Activated CD4-positive, alpha-beta memory T cell treated with anti-CD3 and anti-CD28 coated beads for 36 hours (primary cell): ENCODE measurements at places on chromosomes 2 and 18.
A peak's percentile ranks its signal among the peaks of the same experiment; 100 is the strongest.

- DNase-seq = no peak
Measured at GRCh38 chr18:23146861-23147469, 11.7 kb downstream of the CABLES1 start.

GRCh38 chr2:12619975-12620374 lies 96.8 kb upstream of the TRIB2 start:
- peak; percentile 26 for DNase-seq

- DNase-seq = no peak
Measured at GRCh38 chr2:134508391-134508790, 210.4 kb downstream of the TMEM163 start.

DNA sequence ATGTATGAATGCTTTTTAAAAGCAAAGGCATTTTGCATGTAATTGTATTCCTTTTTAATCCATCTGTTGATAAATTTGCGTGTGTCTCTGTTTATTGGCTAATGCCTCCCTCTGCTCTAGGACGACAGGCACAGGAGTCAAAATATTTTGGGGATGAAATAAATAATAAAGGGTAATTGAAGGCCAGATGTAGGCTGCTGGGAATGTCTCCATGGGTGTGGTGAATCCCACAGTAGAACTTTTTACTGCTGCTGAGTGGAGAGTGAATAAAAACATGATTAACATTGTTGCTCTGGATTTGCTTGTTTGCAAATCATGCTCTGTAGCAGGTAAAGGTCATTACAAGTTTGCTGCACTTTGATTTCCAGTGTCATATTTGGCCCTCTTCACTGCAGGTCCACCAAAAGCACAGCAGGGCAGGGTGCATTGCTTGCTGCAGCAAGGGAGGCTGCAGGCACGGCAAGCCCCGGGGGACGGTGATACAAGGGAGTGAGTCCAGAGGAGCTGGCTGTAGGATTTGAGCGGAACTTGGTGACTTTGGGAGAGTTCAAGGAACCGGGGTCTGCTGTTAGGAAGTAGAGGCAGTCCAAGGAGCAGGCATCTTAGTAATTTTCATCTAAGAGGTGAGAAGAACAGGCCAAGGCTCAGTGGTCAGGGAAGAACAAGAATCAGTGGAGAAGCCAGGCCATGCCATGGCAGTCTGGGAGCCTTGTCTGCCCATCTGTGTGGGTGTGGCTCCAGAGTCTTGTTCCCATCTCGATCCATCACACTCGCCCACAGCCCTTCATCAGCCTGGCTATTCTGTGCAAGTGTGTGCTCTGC lies 201.5 kb upstream of the RAB6C start:
- DNase-seq = no peak

DNA sequence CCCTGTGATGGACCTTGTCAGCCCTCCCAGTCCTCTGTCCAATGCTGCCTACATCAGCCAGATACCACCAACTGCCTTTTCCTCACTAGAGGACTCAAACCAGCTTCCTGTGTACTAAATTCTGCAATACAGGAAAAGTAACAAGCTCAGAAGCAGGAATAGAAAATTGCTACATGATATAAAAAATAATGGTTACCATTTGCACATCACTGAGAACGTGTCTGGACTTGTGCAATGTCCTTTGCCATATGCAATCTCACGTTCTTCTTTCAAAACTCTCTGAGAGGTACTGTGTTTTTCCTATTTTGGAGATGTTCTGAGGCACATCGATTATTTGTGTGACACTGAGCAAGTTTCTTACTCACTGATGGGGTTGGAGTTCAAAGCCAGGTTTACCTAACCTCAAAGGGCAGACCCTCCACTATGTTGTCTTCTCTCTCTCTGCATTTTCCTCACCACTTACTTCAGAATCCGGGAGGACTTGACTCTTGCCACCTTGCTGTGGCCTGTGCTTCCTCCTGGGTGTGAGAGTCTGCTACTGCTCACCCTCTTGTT lies 12.1 kb downstream of the UPP2 start:
- DNase-seq = no peak

DNA sequence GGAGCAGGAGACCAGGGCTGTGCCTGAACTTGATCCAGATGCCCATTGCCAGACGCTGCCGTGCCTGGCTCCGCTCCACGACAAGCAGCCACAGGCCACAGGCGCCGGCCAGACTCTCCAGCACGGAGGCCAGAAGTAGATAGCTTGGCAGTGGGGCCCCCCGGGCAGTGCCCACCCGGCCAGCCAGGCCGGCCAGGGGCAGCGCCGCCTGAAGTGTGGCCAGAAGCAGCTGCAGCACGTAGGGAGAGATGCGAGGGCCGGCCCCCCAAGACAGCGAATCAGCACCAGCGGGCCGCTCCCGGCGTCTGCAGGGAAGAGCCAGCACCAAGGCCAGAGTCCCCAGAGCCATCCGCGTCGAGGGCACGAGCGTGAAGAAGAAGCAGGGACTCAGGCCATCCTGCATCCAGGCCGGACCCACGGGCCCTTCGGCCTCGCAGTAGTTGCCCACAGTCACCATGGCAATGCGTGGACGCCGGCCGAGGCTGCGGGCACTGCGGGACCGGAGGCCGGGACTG lies 484 bp downstream of the ABCB6 start:
- peak; percentile 47 for DNase-seq

DNA sequence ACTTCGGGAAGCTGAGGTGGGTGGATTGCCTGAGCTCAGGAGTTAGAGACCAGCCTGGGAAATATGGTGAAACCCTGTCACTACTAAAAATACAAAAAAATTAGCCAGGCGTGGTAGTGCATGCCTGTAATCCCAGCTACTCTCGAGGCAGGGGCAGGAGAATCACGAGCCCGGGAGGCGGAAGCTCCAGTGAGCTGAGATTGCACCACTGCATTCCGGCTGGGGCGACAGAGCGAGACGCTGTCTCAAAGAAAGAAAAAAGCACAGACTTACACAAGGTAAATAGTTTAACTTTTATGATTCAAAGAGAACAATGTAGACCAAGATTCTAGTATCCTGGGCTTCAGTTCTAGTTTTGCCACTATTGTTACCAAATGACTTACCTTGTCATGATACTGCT lies 37.4 kb downstream of the NCKAP1 start:
- no peak for DNase-seq

DNA sequence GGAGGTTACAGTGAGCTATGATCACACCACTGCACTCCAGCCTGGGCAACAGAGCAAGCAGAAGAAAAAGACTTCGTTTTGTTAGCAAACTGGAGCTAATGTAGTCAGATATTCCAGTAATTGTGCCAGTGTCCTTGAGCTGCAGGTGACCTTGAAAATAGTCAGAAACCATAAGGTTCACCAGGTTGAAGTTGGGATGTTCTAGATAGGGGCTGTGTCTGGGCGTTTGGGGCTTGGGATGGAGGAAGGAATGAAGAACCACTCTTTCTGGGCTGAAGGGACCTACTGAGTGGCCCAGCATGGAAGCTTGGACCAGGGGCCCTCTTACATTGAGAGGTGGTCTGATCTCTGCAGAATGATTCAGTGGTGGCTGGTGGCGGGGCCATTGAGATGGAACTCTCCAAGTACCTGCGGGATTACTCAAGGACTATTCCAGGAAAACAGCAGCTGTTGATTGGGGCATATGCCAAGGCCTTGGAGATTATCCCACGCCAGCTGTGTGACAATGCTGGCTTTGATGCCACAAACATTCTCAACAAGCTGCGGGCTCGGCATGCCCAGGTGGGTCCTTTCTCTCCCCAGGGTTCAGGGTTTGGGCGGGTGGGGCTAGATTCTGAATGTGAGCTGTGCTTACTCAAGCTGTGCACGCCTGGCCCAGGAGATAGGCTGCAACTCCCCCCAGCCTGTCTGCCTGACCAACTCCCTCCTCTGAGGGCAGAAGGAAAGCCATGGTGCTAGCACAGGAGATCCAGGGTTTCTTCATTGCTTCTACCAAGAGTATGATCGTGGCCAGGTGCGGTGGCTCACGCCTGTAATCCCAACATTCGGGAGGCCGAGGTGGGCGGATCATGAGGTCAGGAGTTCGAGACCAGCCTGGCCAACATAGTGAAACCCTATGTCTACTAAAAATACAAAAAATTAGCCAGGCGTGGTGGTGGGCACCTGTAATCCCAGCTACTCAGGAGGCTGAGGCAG lies 17.1 kb downstream of the CCT7 start:
- no peak for DNase-seq

GRCh38 chr18:40897884-40898283 lies 1057.2 kb upstream of the PIK3C3 start:
- DNase-seq = no peak

DNA sequence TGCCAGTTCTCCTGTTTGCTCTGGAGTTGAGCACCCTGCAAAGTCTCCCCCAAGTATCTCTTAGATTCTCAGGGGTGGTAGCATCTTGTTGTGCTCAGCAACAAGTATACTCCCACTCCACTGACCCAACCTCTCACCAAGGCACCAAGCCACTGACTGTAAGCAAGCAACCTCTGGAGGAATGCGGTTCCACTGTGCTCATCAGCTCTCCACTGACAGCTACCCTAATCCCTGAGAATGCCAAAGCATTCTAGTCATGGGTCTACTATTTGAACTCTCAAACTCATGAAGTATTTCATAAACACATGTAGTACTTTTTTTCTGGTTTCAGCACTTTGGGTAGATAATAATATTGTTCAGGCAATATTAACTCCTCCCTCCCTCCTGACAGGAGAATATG lies 170.0 kb downstream of the EPHA4 start:
- DNase-seq = no peak

DNA sequence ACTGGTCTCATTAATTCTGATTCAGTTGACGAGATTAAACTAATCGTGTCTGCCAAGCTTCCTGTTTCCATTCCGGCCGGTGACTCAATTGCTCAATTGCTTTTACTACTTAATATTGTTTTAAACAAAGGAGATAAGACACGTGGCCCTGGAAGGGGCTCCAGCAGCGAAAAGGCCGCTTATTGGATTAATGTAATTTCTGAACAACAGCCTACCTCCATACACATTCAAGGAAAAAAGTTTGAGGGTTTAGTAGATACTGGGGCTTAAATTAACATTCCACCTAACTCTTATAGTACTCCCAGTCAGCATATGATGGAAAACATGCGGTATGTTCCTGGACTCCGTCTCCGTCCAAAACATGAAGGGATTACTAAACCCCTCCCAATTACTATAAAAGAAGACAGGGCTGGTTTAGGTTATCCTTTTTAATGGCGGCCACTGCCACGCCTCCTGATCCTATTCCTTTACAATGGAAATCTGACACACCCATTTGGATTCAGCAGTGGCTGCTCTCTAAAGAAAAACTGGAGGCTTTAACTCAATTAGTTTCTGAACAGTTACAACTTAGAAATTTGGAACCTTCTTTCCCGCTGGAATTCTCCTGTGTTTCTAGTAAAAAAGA lies 27.1 kb downstream of the VPS54 start:
- DNase-seq = no peak

- DNase-seq = no peak
Measured at GRCh38 chr2:12970861-12971260, 254.1 kb downstream of the TRIB2 start.

- DNase-seq = no peak
Measured at GRCh38 chr2:106977717-106978116, 91.8 kb upstream of the ST6GAL2 start.

DNA sequence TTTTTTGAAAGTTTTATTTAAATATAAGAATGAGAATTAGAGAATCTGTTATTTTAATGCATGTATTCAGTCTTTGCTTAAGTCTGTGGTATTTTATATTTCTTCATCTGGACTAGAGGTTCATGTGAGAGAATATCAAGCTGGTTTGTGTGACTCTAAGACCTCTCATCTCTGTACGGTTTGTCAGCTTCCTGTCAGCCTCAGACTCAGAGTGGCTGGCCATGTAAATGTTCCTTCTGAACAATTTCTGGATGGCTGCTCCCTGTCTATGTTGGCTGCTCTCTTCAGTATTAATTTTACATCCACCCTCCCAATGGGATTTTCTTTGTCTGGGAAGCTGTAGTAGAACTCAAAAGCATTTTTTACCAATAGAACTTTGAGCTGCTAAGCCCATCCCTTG lies 225.3 kb upstream of the THUMPD2 start:
- DNase-seq = no peak

DNA sequence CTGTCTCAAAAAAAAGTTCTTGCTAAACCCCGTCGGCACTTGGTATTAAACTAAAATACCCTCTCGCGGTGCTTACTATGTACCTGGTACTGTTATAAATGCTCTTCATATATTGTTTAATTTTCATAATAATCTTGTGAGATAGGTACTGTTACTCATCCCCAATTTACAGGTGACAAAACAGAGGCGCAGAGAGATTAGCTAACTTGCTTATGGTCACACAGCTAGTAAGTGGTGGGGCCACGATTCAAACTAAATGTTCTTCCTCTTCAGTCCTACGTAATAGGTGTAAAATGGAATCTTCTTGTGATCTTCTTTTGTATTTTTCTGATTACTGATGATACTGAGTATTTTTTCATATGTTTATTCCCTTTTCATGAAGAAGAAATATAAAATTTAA lies 51.3 kb downstream of the TET3 start:
- DNase-seq = no peak

DNA sequence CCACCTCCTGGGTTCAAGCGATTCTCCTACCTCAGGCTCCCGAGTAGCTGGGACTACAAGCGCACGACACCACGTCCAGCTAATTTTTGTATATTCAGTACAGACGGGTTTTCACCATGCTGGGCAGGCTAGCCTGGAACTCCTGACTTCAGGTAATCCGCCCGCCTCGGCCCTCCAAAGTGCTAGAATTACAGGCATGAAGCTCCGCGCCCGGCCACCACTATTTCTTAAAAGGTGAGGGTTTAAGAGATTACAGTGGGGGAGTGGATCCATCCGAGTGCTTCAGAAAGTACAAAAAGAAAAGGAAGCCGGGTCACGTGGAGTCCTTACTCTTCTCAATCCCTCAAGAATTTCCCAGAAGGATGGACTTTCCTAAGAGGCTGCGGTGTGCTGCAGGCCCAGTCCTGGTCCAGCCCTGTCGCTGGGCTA lies 146.9 kb downstream of the ANKRD44 start:
- no peak for DNase-seq
